ENCODE measurements at places on chromosomes 2 and 18.
A peak's percentile ranks its signal among the peaks of the same experiment; 100 is the strongest.

- peak; percentile 18 for DNase-seq
Observed at GRCh38 chr18:9961041-9961440, 47.2 kb downstream of the VAPA start.

DNA sequence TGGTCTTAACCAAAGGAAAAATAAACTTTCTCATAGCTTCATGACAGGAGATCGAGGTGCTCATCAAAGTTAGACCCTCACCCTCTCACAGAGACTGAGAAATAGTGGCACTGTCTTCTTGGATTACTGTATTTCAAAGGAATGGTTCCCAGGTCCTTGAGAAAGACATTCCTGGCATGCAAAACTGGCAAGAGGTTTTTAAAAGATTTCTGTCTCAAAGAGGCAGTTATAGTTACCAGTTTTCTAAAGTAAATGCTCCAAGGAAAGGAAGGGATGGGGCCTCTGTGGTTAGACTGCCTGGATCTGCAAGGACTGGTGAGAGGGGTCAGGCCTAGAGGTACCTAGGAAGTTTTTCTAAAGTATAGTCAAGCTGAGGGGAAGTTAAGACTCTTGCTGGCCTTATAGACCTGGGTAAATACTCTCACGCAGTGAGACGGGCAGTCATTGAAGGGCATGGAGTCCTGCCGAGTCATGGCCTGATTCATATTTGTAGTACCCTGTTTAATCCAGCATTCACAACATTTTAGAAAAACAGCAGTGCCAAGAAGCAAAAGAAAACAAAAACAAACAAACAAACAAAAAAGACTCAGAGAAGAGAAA, 226.1 kb downstream of the DOK6 start:
- no peak for DNase-seq

DNA sequence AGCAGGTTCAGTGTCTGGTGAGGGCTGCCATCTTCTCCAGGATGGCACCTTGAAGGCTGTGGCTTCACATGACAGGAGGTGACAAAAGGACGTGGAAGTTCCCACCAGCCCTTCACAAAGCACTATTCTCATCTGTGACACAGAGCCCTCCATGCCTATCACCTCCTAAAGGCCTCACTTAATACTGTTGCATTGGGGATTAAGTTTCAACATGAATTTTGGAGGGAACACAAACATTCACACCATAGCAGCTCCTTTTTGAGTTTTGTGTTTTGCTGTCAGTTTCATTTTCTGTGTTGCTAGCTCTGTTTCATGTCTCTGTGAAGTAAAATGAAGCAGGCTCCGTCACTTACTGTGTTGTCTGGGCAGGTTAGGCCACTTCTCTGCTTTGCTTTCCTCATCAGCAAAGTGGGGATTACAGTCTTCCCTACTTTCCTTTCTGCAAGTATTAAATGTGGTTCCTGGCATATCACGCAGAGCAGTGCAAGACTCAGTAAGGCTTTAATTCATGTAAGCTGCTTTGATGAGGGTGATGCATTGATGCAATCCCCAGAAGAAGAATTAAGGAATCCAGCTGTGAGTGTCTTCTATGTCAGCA, 31.6 kb downstream of the LIMS1 start:
- no peak for DNase-seq

DNA sequence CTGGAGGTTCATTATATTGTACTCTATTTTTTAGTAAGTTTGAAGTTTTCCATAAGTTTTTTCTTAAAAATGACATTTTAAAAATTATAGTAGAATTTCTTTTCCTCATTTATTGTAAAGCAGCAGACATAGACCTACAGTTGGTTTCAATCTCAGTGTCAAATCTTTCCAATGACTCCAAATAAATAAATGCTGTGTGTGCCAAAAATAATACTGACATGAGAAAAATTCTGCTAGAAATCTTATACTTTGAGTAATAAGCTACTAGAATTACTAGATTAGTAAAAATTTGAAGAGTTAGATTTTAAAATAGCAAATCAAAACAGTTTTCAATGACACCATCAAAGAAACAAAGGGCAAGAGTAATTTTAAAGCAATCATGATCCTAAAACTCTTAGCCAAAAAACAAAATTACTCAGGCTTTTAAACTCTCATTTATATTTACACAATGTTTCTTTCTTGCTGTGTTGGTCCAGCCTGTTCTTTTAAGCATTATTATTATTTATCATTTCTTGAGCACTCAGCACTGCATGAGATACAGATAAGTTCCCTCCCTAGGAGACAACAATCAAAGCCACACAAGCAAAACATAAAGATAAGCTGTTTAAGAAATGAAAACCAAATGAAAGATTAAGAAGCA, 8.3 kb upstream of the KANSL1L start:
- DNase-seq, result no peak

DNA sequence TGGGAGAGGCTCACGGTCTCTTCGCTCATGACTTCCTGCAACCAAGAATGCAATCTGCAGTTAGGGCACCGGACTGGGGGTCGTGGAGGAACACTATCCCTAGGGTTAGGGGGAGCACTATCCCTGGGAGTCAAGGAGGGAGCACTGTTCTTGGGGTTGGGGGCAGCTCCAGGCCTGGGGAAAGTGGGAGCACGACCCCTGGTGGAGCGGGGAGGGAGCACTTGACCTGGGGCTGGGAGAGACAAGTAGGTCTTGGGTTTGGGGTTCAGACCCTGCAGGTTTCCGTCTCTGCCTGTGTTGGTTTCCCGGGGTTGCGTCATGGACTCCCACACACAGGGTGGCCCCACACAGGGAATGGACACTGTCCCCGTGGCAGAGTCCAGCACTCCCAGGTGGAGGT, 133.6 kb downstream of the TPO start:
- DNase-seq, result no peak

- DNase-seq, result no peak
Observed at GRCh38 chr2:24418166-24418841, 58.0 kb upstream of the ITSN2 start.

DNA sequence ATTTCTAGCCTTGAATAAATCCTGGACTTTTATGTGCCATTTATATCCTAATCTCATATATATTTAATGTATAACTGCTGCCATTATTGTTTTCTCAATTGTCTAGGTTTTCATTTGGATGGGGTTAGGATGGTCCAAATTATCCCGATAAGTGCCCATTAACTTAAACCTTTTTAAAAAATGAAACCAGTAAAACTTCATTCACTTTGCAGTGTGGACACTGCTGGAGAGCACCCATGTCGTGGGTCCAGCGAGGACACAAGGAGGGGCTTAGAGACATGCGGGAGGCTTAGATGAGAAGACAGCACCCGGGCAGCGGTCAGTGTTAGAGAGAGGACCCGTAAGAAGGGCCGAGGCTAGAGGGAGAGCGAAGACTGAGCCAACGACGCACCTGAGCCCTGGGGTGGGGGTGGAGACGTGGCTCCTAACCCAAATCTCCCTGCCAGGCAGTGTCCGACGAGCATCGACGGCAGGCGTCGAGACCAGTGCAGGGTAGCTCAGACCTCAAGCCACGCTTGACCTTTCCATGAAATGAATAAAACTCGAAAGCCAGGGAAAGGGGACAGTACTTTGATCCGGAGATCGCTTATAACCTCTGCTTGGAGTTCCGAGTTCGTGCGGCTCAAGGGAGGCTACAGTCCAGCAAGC, 9.0 kb upstream of the EN1 start:
- DNase-seq, result no peak

DNA sequence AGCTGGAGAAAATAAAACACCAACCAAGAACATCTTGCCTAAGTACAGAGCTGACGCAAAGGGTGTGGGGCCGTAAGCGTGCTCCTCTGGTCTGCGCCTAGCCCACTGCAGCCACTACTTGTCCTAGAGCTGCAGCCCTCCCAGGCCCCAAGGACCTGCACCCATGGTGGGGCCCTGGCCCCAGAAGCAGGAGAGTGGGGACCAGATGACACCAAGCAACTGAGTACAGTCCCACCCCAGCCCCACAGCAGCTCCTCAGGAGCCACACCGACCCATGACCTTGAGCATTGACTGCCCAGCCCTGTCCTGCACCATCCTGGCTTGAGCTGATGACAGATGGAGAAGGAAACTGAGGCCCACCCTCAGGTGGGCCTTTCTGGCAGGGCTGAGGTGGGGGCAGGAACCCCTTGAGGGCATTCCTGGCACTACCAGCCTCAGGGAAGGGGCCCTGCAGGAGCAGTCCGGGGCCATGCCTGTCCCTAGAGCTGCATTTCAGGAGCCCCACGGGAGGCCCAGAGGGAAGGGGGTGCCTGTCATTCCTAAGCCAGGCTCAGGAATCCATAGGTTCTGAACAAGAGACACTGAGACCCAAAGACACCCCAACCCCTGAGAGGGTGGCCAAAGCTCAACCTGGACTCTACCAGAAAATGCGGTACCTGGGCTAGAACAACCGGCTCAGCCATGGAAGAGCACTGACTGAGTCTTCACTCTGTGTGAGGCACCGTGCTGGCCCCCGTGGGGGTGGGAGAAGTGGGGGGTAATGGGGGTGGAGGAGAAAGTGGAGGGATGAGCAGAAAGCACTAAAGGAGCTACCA, 4.9 kb downstream of the KIF1A start:
- no peak for DNase-seq

DNA sequence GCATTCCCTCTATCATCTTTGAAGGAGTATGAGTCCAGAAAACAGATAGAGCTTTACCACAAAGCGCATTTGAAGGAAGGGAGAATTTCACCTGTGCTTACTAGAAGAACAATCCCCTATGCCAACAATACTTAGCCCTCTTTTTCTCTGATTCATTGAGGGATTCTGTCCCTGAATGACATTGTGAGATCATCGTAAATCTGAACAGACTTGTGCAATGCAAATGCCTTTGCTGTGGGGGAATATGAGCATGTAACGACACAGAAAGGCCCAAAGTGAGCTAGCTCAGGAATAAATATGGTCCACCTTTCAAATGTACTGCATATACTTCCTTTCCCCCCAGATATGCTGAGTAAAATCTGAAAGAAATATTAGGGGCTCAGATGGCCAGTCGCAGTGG, 67.6 kb downstream of the SCN1A start:
- no peak for DNase-seq

- DNase-seq, result no peak
Observed at GRCh38 chr18:64259871-64260270, 111.0 kb upstream of the LINC00305 start.

GRCh38 chr2:38610851-38611801, 8.4 kb upstream of the HNRNPLL start:
- no peak for DNase-seq

GRCh38 chr2:166665991-166666940, 172.2 kb upstream of the SCN7A start:
- DNase-seq, result no peak

GRCh38 chr18:7684357-7684756, 117.2 kb downstream of the PTPRM start:
- DNase-seq, result no peak
